Activated T-helper 1 cell treated with Interleukin-2 at 50 U/mL for 16 hours (primary cell): ENCODE measurements at places on chromosomes 3 and 15.

DNA sequence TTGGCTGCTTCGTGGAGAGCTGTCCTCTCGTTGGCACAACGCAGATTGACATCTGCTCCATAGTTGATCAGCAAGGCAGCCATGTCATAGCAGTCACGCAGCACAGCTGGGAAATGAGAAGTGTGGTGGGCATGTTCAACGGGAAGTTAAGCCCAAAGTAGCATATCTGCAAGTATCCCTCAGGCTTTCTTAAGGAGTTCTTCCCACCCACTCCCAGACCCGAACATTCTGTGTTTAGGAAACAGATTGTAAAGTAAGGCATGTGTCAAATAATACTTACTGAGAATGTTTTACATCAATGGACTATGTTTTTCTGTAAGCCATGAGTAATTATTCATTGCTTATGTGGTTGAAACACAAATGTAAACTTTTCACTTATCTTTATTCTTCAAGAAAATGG, 9.2 kb downstream of the ASB14 start:
- no peak for DNase-seq

DNA sequence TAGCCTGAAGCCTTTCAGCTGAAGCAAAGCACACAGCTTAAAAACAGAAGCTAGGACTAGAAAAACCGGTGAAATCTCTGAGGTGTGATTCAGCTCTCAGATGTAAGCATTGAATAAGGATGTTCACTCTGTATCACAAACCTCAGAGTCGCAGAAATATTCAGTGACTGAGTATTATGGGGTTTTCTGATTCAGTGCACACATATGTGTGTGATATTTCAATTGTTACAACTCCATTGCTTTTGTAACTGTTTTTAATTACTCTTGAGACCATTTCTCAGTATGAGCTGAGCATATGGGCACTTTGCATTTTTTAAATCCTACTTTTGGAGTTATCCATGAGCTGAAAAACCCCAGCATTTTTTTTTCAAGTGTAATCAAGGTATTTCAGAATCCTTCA, 868.8 kb downstream of the NTRK3 start:
- DNase-seq, result no peak

GRCh38 chr3:40340541-40341170, 31.1 kb downstream of the EIF1B start:
- DNase-seq, result no peak

DNA sequence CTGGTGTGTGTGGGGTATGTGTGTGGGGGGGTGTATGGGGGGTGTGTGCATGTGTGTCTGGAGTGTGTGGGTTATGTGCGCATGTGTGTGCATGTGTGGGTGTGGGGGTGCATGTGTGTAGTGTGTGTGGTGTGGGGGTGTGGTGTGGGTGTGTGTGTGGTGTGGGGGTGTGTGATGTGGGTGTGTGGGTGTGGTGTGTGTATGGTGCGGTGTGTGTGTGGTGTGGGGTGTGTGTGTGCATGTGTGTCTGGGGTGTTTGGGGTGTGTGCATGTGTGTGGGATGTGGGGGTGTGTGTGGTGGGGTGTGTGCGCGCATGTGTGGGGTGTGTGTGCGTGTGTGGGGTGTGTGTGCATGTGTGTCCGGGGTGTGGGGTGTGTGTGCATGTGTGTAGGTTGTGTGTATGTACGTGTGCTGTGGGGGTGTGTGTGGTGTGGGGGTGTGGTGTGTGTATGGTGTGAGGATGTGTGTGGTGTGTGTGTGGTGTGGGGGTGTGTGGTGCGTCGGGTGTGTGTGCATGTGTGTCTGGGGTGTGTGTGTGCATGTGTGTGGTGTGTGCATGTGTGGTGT, 6.2 kb upstream of the OCA2 start:
- DNase-seq, result no peak

DNA sequence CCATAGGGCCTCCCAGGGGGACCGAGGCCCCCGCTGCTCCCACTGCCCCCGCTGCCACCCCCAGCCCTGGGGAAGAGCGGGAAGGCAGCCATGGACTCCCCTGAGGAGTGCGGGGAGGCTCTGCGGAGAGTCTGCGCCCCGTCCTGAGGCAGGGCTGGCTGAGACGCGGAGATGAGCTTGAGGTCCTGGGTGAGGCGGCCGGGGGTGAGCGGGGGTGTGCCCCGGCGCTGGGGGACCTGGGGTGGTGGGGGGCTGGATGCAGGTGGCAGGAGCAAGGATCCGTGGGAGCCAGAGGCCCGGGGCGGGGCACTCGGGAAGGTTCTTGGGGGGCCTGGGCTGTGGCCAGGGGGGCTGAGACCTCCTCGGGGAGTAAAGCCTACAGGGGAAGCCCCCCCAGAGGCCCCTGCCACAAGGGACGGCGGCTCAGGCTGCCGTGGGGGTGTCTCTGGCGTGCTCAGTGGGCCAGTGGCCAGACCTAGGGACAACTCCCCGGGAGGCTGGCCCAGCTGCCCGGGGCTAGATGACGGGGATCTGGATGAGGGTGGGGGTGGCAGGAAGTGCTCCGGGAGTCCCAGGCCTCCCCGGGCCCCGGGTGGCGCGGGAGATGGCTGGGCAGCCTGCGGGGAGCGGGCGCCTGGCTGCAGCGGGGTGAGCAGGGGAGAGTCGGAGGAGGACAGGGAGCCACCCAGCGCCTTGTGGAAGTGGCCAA, 45.9 kb downstream of the HCN4 start:
- DNase-seq, result no peak
